Activated CD8-positive, alpha-beta memory T cell treated with anti-CD3 and anti-CD28 coated beads for 4 hours (primary cell): ENCODE measurements at places on chromosomes 1 and 21.

- DNase-seq: no peak
These were observed 58.0 kb downstream of the LGR6 start for GRCh38 chr1:202251424-202252256.

GRCh38 chr21:20729376-20729775 lies 268.8 kb upstream of the NCAM2 start:
- DNase-seq: no peak

DNA sequence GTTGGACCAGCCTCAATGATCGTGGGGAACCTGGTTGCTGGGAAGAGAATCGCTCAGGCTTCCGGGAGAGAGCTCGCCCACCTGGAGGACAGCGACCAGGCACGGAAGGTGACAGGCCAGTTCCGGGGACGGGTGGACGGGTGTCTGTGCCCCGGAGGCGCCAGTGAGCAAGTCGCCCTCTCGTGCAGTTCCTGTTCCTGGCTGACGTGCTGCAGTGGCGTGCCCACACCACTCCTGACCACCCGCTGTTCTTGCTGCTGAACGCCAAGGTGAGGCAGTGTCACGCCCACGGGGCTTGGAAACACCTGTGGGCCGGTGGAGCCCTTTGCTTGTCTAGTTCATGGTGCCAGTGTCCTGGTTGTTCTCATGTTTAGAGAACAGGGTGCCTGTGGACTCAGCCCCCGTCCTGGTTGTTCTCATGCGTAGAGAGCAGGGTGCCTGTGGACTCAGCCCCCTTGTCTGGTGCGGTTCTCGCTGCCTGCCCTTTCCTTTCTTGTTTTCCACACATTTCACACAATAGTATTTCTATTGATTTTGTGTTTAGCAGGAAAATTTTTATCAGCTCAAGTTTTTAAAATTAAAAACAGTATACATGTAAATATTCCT lies 53.1 kb downstream of the S100B start:
- no peak for DNase-seq

DNA sequence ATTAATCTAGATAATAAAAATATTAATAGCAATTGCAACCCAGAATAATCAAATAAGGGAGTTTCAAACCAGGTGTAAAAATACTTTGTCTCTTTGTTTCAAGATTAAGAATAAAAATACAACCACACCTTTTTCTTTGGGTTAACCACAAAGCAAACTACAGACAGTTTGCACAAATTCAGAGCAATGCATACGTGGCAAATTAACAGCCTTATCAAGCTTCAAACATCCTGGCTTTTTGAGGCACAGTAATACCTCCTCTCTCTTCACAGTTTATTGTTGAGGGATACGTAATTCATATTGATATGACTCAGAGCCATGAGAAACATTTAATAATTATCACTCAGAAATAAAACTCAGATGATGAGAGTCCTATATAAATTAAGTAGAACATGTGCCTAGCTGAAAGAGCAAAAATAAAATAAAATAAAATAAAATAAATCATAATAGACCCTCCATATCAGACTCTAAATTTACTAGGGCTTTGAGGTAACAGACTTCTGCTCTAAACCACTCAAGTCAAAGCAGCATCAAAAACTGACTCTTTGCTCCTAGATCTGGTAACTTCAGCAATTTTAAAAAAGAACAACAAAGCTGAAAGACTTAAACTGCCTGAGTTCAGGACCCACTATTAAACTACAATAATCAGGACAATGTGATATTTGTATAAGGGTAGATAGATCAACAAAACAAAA lies 11.4 kb downstream of the EDEM3 start:
- no peak for DNase-seq
